ENCODE measurements at places on chromosomes 11 and 22.

GRCh38 chr22:17313626-17314025 lies 55.6 kb upstream of the CECR2 start:
- DNase-seq, result no peak

- DNase-seq, result no peak
Measured at GRCh38 chr11:73833067-73833466, 43.6 kb downstream of the COA4 start.

GRCh38 chr22:45994491-45995404 lies 17.8 kb upstream of the WNT7B start:
- DNase-seq, result peak; percentile 79

DNA sequence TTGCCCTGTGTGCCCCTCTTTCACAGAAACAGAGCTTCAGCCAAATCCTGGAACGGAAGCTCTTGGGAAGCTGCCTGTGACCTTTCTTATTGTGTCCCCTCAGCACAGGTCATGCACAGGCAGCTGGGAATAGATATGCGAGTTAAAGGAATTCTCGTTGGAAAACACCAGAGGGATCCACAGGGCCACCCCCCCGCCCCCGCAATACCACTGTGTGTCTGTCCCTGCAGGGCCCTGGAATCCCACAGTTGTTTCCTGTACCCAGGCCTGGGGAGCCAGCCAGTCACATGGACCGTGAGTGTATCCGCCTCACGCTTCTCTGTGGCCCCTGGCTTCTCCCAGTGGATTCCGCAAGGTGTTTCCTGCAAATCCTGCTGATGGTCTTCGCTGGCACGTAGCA lies 29.0 kb downstream of the TIMP3 start:
- DNase-seq, result no peak

DNA sequence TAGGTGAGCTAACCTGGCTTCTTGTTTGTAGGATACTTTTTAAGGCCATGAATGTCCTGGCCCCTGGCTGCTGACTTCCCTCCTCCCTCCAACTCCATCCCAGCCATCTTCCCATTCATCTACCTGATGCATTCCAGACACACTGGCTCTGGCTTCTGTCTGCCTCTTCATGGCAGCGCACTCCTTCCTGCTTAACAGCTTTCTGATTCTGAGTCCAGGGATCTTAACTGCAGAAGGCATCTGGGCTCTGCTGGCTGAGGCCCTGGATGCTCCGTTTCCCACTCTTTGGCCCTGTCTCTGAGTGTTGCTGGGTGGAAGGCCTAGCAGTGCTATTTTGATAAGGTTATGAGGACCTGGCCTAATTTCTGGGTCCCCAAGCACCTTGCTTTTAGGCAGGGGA lies 1.8 kb upstream of the THY1 start:
- DNase-seq, result no peak

DNA sequence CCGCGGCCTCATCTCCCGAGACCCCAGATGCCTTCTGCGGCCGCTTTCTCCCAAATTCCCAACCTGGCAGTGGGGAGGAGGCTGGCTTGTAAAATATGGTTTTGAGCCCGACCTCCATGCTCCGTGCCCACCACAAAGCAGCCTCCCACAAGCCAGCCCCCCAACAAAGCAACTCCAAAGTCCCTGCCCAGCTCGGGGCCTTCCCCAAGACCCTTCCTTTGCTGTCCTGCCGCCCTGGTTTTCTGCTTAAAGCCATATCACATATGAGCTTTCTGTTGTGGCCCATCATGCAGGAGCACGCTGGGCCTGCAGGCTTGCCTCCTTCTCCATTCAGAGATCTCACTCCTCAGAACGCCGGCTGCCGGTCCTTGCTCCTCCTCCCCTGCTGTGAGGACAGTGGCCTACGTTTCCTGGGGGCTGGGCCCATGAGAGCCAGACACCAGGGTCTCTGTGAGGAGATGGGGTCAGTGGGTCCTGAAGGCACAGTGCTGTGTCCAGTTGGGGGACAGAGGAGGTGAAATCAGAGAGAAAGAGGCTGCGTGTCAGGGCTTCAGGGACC lies 680.0 kb downstream of the BRD1 start:
- no peak for DNase-seq

DNA sequence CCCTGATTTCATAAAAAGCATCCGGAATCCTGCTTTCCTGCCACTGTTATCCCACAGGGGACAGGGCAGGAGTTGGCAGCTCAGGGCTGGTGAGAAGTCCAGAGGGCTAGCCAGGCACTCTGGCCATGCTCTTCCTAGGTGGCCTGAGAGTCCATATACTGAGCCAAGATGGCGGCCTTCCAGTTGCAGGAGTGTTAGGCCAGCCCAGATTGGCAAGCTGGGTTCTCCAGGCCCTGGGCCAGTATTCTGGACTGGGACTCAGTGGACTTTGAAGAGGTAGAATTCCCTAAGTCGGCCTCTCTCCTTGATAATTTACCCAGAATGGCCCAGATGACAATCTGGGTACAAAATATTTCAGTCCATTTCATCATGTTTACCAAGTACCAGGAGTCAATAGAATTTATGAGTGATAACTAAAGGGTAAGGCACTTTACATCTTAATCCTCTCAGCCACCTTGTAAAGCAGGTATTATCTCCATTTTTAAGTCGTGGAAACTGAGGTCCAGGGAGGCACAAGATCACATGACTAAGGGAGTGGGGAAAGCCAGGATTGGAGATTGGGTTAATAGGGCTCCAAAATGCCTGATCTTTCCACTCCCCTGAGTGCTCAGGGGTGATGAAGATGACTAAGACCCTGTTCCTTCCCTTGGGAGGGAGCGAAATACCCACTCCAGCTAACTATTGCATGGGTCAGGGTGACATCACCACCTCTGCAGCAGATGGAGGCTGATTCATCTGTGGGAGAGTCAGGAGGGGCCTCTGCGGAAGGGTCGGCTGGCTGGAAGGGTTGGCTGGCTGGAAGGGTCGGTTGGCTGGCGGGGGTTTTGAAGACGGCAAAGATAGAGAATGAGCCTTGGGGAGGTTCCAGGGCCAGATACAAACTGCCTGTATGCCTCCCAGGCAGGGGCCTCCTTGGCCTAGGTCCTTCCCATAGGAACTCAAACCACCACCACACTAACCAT lies 1.2 kb upstream of the MICALL1 start:
- no peak for DNase-seq

- DNase-seq, result no peak
Measured at GRCh38 chr22:33542153-33542552, 378.1 kb downstream of the LARGE1 start.

- no peak for DNase-seq
Measured at GRCh38 chr11:58979222-58979621, 39.9 kb downstream of the GLYATL1 start.

GRCh38 chr11:107182978-107183377 lies 164.7 kb upstream of the GUCY1A2 start:
- DNase-seq, result no peak

GRCh38 chr22:49199224-49199623 lies 628.4 kb downstream of the BRD1 start:
- DNase-seq, result no peak

- no peak for DNase-seq
Measured at GRCh38 chr11:122336706-122337105, 220.7 kb upstream of the BLID start.

- no peak for DNase-seq
Measured at GRCh38 chr11:109552376-109552775, 130.4 kb downstream of the C11orf87 start.

DNA sequence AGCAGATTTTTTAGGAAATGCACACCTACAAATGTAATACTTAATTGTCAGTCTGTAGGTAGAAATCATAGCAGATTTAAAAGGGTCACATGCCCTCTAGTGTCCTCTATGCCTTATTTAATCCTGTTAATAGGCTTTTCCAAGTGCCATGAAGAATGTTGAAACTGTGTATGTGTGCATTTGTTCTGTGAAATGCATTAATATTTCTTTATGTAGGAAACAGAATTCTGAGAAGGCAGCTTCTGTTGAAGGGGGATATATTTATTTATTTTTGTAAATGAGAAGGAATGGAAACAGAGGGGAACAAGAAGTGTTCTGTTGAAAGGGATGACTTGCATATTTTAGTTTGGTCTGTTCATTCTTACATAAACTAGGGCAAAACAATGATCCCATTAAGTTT lies 51.0 kb downstream of the SVIP start:
- no peak for DNase-seq

DNA sequence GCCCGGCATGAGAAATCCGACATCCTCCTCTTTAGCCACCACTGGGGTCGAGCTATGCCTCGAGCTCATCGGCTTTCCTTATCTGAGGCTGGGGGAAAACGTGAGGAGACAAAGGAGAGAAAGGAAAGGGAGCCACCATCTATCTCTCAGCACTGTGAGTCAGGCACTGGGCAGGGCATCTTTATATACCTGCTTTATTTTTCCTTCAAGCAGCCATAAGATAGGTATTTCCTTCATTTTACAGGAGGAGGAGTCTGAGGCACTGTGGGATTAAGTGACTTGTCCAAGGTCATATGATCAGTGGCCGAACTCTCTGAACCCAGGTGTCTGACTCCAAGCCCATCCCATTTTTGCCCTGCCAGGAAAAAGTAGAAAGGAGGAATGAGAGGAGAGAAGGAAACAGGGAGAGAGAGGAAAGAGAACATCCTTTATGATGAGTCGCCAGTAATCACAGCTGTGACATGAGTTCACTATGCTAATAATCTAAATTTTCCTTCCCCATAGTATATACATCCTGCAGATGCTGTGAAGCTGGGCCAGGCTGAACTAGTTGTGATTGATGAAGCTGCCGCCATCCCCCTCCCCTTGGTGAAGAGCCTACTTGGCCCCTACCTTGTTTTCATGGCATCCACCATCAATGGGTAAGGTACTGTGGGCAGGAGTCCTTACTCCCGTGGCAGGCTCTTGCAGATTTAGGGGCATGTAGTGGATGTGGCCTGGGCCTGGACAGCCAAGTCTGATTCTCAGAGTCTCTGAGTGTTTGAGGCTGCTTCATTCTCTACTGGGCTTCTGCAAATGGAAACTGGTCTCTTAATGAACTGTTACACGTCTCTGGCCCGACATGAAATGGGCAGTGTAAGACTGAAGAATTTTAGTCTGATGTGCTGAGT lies 21.8 kb downstream of the NAT10 start:
- DNase-seq, result no peak

DNA sequence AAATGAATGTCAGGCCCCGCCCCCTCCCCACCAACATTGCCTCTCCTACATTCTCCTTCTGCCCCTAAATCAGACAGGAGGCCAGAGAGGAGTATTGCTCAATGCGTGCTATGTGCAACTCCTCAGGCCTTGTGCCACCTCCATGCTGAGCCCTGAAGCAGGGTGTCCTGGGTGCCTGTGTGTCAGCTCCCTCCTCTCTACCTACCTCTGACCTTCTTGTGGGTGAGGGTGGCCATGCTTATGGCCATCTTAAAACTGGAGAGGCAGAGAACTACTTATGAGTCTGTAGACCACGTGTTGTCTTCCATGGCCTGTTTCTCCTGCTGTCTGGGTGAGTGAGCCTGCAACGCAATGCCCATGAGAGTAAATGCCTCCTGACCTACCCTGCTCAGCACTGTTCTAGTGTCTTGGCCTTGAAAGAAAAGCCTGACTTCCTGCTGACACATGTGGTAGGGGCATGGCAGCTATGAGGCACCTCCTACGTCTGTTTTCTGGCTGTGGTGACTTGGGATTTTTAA lies 10.5 kb downstream of the MCAM start:
- no peak for DNase-seq

- no peak for DNase-seq
Measured at GRCh38 chr11:3982431-3982830, 112.2 kb upstream of the RRM1 start.

GRCh38 chr22:36303874-36304273 lies 50.9 kb downstream of the APOL1 start:
- DNase-seq, result no peak

- DNase-seq, result no peak
Measured at GRCh38 chr11:12914400-12914912, 94.7 kb upstream of the RASSF10 start.

- DNase-seq, result no peak
Measured at GRCh38 chr11:111466615-111467014, 45.6 kb downstream of the BTG4 start.

GRCh38 chr11:91147885-91148284 lies 925.0 kb upstream of the CHORDC1 start:
- no peak for DNase-seq

DNA sequence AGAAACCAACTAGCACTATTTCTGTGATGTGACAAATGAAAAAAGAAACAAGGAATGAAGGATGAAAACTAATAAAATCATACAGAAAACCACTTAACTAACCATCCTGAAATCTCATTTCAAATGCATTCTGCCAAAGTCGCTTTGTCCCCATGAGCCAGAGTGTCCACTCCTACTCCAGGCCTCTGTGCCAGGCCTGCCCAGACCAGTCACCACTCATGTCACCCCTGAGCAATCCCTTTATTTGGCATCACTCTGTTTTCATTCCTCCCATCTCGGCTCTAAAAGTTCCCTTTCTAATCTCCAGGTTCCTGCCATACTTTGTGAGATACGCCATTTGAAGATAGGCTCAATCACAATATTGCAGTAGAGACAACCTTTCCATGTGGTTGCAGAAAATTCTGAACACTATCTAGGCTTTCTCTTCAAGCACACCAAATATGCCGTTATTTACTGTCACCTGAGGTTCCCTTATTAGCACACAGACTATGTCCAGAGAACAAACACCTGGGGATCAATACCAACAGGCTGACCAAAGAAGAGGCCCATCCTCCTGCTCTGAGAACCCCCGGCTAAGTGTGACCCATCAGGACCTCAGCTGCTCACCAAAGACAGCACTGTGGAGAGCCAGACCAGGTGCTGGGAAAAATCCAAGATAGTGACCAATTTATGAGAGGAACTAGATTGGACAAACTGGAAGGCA lies 202.4 kb downstream of the LARGE1 start:
- no peak for DNase-seq

- no peak for DNase-seq
Measured at GRCh38 chr11:98834776-98835175, 186.0 kb upstream of the CNTN5 start.

DNA sequence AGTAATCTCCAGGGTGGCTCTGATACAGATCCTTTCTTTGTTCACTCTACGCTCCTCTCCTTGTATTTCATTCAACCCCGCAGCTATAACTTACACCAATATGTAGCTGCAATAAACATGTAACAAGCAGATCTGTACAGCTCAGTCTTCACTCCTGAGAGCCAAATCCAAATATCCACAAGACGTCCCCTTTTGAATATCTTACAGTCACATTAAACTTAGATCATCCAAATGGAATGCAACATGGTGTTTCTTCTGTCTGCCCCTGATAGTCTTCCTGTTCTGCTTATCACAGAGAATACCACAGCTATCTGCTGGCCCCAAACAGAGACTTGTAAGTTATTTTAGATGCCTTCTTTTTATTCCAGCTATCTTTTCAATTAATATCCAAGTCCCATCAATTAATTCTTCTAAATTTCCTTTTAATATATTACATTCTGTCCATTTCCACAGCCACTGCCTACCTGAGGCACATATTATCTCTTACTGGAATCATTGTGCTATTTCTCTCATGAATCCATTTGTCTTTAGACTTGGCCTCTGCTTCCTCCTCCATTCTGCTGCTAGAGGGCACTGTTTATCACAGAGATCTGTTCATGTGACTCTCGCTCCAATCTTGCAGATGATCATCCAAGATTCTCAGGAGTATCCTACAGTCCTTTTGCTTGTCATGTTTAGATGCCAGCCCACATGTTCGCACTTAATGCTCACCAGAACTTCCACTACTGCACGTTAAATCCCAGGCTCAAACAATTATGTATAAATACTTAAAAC lies 908.6 kb downstream of the NTM start:
- DNase-seq, result peak; percentile 44

Measured in GM20000 (cell line).